SK-MEL-5 (cell line): ENCODE measurements at places on chromosomes 11 and 22. TPM values are rescaled to one million over a fixed set of nuclear protein-coding genes. Genes with fewer than 3 reads are reported as not detected.

P4HA3 gene
- total RNA-seq: 2.2 and 2.6 TPM in 2 replicates

AQP11 gene
- total RNA-seq: 0.67 and 1.4 TPM in 2 replicates

FGF19 gene
- total RNA-seq: 0.13 TPM in 1 of 2 replicates, not detected in the other

DGCR6 gene
- total RNA-seq: 1.7 and 2.6 TPM in 2 replicates

ZNF280B gene
- total RNA-seq: 8.4 and 9.1 TPM in 2 replicates

FAM118A gene
- total RNA-seq: 18.2 and 29.2 TPM in 2 replicates

KRTAP5-11 gene
- total RNA-seq: not detected in 2 replicates

SEZ6L gene
- not detected in 2 replicates for total RNA-seq

UBQLN3 gene
- not detected in 2 replicates for total RNA-seq

NPAS4 gene
- not detected in 2 replicates for total RNA-seq

SYNGR1 gene
- total RNA-seq: 29.6 and 30.1 TPM in 2 replicates

MMP1 gene
- total RNA-seq: 4.6 and 5.5 TPM in 2 replicates

CLTCL1 gene
- total RNA-seq: 5.3 and 6.4 TPM in 2 replicates

PGA3 gene
- not detected in 2 replicates for total RNA-seq

SERHL2 gene
- total RNA-seq: 0.66 and 1.6 TPM in 2 replicates

TIMP3 gene
- total RNA-seq: 76.4 and 78.8 TPM in 2 replicates

THOC5 gene
- total RNA-seq: 107 and 115 TPM in 2 replicates

SYT12 gene
- 0.19 TPM in 1 of 2 replicates, not detected in the other for total RNA-seq

CHST1 gene
- not detected in 2 replicates for total RNA-seq

TSPAN32 gene
- total RNA-seq: not detected in 2 replicates

EI24 gene
- 92.5 and 96.1 TPM in 2 replicates for total RNA-seq

BACE1 gene
- 2.0 and 2.3 TPM in 2 replicates for total RNA-seq

CHRM1 gene
- total RNA-seq: 0.16 and 0.18 TPM in 2 replicates

IGF2 gene
- 0.03 and 0.27 TPM in 2 replicates for total RNA-seq

MB gene
- not detected in 2 replicates for total RNA-seq

FSHB gene
- total RNA-seq: not detected in 2 replicates

CNGA4 gene
- not detected in 2 replicates for total RNA-seq

HPX gene
- total RNA-seq: 0.35 TPM in 1 of 2 replicates, not detected in the other

MYRF gene
- total RNA-seq: 1.7 and 2.2 TPM in 2 replicates

MPPED1 gene
- 0.03 and 0.08 TPM in 2 replicates for total RNA-seq

GLYAT gene
- total RNA-seq: not detected in 2 replicates

CD3D gene
- total RNA-seq: not detected in 2 replicates

C22orf42 gene
- not detected in 2 replicates for total RNA-seq

ADM gene
- total RNA-seq: 113 and 114 TPM in 2 replicates

CTSF gene
- 35.2 and 43.1 TPM in 2 replicates for total RNA-seq

TNNT3 gene
- total RNA-seq: not detected in 2 replicates

CNTF gene
- 1.2 and 2.1 TPM in 2 replicates for total RNA-seq

FXYD2 gene
- total RNA-seq: not detected in 2 replicates

CDC42BPG gene
- 1.1 and 1.6 TPM in 2 replicates for total RNA-seq

DKK3 gene
- total RNA-seq: 1.1 and 3.1 TPM in 2 replicates

OTOG gene
- not detected in 2 replicates for total RNA-seq

MMP3 gene
- total RNA-seq: 0.05 TPM in 1 of 2 replicates, not detected in the other

SLC25A45 gene
- total RNA-seq: 3.4 and 4.6 TPM in 2 replicates

RIMBP3B gene
- total RNA-seq: 0.16 and 0.24 TPM in 2 replicates

SYT9 gene
- 0.11 TPM in 1 of 2 replicates, not detected in the other for total RNA-seq

NXPE2 gene
- total RNA-seq: not detected in 2 replicates

HEPHL1 gene
- not detected in 2 replicates for total RNA-seq

DCHS1 gene
- 0.11 and 0.19 TPM in 2 replicates for total RNA-seq
